ENCODE measurements at places on chromosomes 4 and X.

GRCh38 chr4:7647186-7647585 is 212.5 kb upstream of the PSAPL1 start:
- no peak for DNase-seq

DNA sequence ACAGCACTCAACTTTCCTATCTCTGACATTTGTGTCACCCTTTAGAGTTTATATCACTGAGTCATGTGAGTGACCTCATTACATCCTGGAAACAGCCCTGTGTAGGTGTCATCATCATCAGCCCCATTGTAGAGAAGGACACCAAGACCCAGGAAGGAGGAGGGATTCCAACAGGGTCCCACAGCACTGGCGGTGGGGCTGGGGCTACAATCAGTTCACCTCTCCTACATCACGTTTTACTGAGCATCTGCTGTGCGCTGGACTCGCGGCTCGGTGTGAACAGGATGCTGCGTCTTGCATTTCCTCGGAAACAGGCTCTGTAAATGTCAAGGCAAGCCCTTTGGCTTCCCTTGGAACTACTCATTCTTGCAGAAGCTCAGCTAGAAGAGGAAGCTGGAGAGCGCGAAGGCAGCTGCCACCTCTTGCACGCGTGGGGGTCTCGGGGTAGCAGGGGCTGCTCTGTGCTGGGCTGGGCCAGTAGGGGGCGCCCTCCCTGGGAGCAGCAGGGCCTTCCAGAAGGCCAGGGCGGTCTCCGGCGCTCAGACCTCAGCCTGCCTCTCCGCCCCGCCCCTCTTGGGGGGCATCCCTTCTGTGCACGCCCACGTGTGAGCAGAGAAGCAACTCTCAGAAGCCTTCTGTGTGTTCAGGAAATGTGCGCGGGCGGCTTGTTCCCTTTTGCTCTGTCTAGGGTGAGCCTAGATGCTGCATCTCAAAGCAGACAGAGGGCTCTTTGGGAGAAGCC is 29.0 kb downstream of the REELD1 start:
- no peak for DNase-seq

DNA sequence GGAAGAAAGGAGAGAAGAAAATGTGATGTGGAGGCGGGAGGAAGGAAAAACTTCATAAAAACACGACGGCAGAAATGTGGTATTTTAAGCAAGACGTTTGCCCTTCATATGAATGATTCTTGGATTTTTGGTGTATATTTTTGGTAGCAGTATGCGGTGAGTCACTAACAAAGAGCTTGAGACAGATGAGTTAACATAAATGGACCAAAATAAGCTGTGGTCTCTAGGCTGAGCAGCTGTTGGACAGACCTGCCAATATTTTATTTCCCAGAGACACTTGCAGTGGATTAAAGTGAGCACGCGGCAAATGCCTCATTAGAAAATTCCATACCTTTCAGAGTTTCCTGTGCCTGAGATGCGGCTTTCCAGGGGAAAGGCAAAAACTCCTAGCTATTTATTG is 43.1 kb upstream of the RPS6KA3 start:
- no peak for DNase-seq

DNA sequence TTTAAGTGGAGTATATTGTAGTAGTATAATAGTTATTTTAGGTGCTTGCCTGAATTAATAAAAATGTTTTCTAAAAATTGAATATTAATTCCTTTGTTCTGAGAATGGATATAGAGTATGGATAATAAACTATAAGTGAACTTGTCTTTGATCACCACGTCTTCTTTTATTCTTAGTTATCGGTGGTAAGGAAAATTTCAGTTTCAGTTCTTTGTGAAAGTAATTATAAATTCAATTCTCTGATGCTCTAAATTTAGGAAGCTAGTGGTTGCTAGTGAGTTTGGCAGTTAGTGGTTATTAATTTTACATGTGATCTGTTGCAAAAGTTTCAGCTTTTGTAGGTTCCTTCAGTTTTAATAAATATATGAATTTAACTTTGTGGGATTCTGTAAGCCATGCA is 30.8 kb downstream of the MRPL1 start:
- no peak for DNase-seq

DNA sequence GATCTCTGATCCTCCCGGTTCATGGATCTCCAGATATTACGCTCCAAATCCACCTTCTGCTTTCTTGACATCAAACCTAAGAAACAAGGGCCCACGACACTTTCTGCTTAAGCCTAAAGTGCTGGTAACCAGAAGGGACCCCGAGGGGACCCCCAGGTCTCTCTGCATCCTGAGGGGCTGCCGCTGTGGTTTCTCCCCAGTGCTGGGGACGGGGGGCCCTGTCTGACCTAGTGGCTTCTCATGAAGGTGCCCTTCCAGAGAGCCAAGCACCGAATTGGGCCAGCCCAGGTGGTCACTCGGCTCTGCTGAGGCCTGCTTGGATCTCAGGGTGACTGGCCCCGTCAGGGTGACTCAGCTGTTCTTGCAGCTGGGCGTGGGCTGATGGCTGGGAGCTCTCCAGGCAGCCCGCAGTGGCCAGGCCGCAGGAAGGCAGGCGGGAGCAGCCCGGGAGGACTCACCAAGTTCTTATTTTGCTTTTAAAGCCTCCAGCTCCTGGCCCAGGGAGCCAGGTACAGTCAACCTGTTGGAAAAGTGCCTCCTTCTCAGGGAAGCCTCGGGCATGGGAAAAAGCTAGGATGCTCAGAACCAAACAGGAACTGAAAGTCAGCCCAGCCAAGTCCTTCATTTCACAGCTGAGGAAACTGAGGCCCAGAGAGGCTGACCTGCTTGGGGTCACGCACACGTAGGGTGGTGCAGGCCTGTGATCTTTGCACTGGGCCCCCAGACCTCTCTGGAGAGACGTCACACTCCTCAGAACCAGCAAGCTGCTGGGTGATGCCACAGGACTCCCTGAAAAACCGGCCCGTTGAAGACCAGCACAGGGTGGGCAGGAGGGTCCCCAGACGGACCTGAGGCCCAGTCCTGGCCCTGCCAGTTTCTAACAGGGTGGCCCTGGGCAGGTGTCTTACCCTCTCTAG is 16.7 kb downstream of the BLOC1S4 start:
- no peak for DNase-seq

GRCh38 chr4:57374866-57375595 is 264.8 kb upstream of the IGFBP7 start:
- no peak for DNase-seq

- DNase-seq = no peak
Observed at GRCh38 chr4:66357316-66357715, 687.0 kb upstream of the EPHA5 start.

GRCh38 chr4:39698424-39699009 is 581 bp downstream of the UBE2K start:
- DNase-seq = peak; percentile 20

- DNase-seq = no peak
Observed at GRCh38 chr4:39415678-39416283, 9.1 kb downstream of the KLB start.

GRCh38 chr4:177356921-177357320 is 47.2 kb downstream of the NEIL3 start:
- no peak for DNase-seq

DNA sequence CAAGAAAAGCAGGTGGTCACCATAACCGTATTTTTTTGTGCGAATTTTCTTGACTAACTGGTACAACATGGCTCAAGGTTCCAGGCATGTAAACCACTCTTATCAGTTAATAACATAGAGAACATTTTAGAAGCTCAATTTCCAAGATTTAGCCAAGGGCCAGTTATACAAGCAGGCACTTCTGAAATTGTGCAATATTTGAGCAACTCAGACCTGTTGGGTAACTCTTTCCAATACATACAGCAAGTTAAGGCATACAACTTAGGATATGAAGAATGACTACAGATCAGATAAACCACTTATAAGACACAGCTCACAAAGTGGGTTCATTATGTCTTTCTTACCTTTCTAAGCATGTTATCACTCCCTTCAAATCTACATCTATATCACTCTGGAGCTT is 43.9 kb downstream of the ZNF280C start:
- DNase-seq = no peak

GRCh38 chrX:22087011-22087557 is 55.0 kb downstream of the PHEX start:
- DNase-seq = no peak

DNA sequence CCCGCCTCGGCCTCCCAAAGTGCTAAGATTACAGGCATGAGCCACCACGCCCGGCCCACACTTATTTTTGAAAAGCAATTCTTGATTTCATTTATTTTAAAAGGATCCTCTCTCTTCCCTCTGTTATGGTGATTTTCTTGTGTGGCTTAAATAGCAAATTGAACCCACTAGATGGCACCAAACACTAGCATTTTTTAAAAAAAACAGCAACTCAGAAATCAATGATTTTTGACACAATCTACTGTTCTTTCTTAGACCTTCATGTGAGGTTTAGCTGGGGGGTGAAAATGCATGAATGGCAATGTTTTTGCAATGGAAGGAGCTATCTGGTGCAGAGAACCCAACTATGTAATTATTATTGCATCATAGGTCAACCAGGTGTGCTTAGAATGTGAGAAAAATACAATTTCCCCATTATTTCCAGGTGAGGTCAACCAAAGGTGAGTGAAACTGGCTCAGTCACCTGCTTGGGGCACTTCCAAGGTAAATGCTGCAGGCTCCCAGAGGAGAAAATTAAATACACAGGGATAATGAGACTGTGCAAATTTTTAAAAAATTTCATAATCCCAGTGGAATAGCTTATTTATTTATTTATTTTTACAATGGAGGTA is 226.7 kb upstream of the PRKX start:
- DNase-seq = no peak

All from NCI-H1092 (cell line).